ENCODE measurements at places on chromosomes 6 and 20.

DNA sequence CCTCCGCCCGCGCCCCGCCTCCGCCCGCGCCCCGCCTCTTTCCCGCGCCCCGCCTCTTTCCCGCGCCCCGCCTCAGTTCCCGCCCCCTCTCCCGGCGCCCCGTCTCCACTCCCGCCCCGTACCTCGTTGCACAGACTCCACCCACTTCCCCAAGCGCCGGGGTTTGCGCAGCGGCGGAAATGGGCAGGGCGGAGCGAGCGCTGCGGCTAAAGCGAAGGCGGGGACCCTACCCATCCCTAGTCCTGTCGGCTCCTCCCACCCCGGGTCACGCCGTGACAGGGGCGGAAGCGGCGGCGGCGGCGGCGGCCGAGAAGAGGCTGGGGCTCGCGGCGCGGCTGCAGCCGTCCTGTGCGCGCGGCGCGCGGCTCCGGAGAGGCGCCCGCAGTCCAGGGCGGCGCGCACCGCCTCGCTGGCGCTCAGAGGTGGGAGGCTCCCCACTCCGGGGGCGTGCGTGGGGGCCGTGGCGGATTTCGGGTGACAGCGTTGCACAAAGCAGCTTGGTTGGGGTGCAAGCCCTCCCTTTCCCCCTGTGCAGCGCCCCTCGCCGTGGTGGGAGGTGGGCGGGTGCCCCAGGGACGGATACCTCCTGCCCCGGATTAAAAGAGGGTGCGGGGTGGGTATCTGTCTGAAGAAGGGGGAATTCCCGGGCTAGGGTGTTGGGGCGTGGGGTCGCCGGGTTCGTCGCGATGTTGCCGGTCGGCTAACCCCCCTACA, at the start of gene KDM1B:
TSS of gene KDM1B (plus strand) at position 273 of the 714 bp plus-strand sequence. CDS start 4,474 bp downstream, outside the sequence.
- DNase-seq = peak; percentile 98

GRCh38 chr6:70176842-70177550, 125.9 kb downstream of the COL9A1 start:
- no peak for DNase-seq

DNA sequence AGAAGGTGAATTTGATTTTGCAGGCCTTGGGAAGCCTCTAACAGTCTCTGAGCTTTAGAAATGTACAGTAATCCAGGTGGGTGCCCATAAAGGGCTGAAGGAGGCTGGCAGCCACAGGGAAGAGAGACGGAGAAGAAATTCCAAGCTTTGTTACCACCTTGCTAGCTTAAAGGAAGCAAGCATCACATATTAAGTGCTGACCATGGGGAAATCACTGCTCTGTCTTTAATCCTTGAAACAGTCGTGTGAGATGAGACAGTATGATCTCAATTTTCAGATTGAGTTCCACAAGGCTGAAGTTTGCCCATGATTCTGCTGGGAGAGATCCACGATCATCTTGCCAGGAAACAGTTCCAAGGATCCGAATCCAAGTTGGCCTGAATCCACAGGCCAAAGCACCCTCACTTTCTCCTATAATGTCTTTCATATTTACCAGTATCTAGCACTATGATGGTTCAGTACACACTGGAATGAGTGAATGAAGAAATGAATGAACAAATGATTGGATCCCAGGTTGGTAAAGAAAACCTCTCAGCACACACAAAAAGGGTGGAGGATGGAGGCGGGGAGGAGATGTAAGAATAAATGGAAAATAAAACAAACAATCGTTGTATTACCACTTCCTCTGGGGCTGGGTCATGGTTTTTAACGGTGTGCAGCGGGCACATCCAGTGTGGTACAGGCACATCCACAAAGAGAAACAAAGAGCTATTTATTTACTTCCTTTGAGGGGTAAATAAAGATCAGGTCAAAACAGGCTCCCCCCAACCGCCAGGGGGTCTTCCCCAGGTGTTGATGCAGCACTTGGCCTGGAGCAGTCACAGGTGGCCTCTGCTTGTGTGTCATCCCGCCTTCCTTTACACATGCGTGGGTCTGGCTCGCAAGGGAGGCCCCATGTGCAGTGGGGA, 28.2 kb upstream of the TAF8 start:
- DNase-seq = no peak

DNA sequence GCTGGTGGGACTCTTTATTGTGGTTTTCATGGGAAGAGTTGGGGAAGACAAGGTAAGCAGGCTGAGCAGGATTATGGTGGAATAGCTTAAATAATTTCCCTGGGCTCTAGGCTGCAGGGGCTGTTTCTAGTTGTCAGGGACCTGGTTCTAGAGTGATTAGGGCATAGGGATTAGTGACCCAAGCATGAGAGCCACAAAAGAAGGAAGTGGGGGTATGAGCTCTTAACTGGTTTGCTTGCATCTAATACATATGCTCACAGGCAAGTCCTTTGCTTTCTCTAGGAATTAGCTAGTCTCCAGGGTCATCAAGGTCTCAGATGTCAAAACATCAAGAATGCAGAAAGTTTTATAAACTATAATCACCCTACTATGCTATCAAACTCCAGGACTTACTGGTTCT, 67.5 kb upstream of the NRN1 start:
- no peak for DNase-seq

- peak; percentile 65 for DNase-seq
Measured at GRCh38 chr20:1165941-1166340, 18.8 kb downstream of the TMEM74B start.

DNA sequence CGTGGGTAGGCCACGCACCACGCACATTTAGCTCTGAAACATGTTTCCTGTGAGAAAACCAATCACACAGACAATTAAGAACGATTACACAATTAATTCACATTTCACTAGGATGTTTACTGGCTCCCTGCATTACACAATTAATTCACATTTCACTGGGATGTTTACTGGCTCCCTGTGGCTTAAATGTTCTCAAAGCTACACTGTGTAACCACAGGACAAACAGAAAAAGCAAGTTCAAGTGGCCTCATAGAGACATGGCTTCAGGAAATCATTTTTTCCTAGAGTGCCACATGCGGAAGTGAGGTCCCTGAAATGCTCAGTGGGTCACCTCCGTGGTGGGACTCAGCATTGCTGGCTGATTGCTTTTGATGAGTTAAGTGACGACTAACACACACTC, 61.7 kb upstream of the XRN2 start:
- no peak for DNase-seq

- no peak for DNase-seq
Measured at GRCh38 chr6:13831615-13832014, 17.3 kb upstream of the MCUR1 start.

GRCh38 chr6:39594285-39594684, 130.9 kb downstream of the KIF6 start:
- DNase-seq = no peak

DNA sequence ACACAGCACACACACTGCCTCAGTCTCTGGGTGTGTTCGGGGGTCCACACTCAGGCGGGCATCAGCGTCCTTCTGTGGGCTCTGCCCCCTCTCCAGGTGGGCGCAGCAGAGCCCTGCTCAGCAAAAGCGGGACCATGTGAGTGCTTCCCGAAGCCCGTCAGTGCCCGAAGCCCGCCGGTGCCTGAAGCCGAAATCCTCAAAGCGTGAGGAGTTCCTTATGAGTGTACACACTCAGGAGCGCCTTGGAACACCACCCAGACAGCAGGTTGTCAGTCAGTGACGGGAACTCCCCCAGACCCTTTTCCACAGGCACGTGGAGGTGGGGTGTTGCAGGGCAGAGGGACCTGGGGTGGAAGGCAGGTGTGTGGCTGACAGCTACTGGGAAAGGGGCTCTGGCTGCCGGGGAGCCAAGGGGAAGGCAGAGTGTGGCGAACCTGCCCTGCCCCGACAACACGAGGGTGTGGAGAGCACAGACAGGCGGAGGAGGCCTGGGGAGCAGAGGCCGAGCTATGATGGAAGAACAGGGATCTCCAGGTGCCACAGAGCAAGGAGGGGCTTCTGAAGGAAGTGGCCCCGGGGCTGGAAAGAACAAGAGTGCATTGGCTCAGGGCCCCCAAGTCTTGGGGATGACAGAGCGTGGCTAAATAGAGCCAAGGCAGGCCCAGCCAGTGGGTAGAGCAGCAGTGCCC, 87.7 kb downstream of the RAMACL start:
- DNase-seq = no peak

- no peak for DNase-seq
Measured at GRCh38 chr20:36396340-36396739, 90.2 kb downstream of the DLGAP4 start.

- peak; percentile 52 for DNase-seq
Measured at GRCh38 chr6:169827290-169827717, 75.9 kb downstream of the ERMARD start.

DNA sequence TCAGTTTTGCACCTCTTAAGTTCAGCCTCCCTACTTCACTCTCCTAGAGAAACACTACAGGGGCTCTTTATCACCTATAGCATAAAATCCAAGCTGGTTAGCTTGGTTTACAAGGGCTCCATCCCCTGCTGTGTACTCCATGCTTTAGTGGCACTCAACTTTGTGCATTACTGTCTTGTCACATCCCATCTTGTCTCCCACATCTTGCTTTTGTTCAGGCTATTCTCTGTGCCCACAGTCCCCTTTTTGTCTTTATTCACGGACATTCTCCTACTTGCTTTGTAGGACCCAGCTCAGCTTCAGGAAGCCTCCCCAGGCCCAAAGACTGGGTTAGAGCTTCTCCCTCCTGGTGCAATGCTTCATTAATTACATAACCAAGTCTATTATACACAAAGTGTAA, 107.9 kb upstream of the SPACA1 start:
- no peak for DNase-seq

GRCh38 chr6:122372647-122373046, 26.8 kb upstream of the HSF2 start:
- DNase-seq = no peak

GRCh38 chr6:158817728-158818580, 1.2 kb downstream of the EZR start:
- peak; percentile 86 for DNase-seq

GRCh38 chr6:79410806-79411205, 126.4 kb downstream of the LCA5 start:
- no peak for DNase-seq

DNA sequence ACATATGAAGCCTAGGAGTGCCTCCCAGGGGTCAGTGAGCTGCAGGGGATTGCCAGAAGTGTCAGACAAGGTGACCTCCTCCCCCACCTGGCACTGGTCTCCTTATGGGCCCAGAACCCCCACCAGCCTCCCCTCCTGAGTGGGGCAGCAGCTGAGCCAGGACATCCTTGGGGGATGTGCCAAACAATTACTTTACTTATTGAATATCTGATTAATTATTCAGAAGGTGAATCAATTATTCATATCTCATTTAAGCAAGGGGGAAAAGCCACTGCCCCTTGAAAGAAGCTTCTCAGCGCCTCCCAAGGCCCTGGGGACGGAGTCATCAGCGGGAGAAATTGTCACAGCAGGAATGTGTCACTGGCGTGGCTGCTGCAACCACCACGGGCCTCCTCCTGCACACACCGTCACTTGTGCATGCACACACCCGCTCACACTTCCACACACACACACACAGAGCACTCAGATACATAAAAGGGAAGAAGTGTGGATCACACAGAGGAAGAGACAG, 123.4 kb upstream of the MAFB start:
- DNase-seq = peak; percentile 58

DNA sequence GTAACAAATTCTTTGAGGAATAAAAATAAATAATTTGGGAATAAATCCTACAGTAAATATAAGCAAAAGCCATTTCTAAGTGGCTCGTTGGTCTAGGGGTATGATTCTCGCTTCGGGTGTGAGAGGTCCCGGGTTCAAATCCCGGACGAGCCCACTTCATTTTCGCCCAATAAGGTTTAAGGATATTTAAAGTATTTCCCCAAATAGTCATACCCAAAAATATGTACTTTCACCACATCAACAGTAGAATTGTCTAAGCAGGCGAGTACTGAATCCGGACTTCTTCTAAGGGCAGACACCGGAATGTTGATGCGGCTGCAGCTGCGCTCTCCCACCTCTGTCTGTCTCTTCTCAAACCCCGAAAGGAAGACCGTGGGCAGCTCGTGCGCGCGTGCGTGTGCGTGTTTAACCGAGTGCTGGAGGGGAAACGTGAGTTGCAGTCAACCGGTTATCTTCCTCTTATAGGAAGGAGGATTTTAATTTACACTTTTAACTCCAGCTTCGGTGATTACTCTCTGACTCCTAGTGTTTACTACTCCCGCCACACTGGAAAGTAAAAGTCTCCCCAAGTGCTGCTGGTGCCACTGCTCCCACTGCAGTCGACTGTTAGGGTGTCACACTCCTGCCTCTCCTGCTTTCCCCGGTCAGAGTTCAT, 155.7 kb upstream of the PRSS16 start:
- DNase-seq = no peak

DNA sequence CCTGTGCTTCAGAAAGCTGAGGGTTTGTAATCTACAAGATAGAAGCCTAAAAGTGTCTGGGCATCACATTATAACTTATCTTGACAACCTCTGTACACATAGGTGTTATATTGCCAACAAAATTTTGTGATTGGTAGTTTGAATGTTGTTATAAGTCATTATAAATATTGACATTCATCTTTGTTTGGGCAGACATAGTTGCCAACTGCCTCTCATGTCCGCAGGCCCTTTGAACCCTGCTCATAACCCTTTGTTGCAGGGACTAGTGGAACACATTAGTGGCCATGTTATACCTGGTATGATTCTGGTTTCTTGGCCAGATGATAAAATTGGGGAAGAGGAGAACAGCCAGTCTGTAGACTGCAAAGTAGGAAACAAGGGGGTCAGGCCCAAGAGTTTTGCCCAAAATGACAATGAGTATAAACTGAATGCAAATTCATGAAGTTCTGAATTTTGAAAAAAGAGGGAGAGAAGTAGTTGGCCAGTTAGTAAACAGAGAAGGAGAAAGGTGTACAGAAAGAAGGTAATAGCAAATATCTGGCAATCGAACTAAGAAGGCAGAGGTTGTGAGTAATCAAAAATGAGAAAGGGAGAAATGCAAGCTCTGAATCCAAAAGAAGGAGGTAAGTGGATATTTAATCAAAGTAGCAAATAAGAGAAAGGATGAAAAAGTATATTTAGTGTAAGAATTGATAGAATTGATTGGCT, 21.6 kb upstream of the LMBRD1 start:
- no peak for DNase-seq

DNA sequence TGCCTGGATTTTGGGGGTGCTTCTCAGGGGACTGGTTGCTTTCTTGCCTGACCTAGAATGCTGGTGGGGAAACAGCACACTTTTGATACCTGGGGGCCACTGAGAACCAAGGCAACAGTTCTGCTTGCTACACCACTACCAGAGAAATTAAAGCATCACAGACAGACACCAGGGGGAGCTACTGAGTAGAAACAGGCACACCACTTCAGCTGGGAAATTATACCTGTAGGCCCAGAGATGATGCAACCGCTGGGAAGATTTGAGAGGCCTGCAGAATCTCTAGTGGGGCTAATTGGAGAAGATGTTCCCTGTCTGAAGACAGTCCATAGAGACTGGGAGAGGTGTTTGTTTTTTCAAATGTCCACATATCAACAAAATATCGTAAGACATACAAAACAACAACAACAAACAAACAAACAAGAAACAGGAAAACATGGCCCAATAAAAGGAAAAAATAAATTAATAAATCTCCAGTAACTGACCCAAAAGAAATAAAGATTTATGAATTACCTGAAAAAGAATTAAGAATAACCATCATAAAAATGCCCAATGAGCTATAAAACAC, 129.4 kb upstream of the RIN2 start:
- no peak for DNase-seq

- DNase-seq = no peak
Measured at GRCh38 chr6:134909701-134910592, 40.0 kb downstream of the ALDH8A1 start.

Data from vagina (tissue), 2 donors.